Stimulated activated CD8-positive, alpha-beta memory T cell treated with anti-CD3 and anti-CD28 coated beads, Interleukin-4, amount 100 ng/mL, for 48 hours (primary cell): ENCODE measurements at places on chromosomes 6 and 20.

DNA sequence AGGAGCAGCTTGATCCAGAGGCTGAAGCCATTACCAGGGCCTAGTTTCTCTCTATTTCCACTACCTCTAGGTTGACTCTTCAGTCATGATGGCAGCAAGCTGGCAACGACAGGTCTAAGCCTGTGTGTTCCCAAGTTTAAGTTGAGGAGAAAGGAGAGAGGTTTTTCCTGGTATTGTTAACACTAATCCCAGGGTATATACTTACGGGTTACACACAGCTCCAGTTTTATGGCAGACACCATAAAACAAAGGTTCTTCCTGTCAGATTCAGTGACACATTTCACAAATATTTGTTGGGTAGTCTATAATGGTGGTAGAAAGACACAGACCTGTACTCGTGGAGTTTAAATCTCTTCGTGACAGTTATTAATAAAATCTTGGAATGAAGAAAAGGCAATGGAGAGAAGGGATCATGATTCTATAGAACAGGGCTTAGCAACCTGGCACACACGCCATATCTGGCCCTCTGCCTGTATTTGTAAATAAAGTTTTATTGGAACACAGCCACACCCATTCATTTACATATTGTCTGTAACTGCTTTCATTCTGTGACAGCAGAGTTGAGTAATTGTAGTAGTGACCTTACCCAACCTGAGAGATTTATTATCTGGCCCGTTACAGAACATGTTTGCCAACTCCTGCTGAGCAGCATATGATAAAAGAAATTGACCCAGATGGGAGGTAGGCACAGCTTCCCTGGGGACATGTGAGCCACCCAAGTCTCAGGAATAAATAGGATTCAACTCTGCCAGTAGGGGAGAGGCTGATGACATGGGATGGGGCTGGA, 323.3 kb downstream of the CDH4 start:
- no peak for DNase-seq

GRCh38 chr6:13539572-13539971, 34.8 kb upstream of the SIRT5 start:
- DNase-seq: no peak

DNA sequence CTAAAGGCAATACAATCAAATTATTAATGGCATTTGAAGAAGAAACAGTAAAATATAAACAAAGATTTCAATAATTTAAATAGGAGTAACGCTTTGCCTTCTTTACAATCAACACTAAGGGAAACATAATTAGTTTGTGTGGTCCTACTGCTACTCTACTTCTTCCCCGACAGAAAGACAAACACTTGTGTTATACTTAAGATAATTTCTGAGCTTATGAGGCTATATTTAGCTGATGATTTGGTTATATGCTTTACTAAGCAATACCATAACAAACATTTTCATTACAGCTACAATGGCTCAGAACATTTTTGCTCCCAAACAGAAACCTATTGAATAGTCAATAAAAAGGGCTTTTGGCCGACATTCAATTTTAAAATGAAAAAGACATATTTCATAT, 1217.2 kb upstream of the GJE1 start:
- no peak for DNase-seq

DNA sequence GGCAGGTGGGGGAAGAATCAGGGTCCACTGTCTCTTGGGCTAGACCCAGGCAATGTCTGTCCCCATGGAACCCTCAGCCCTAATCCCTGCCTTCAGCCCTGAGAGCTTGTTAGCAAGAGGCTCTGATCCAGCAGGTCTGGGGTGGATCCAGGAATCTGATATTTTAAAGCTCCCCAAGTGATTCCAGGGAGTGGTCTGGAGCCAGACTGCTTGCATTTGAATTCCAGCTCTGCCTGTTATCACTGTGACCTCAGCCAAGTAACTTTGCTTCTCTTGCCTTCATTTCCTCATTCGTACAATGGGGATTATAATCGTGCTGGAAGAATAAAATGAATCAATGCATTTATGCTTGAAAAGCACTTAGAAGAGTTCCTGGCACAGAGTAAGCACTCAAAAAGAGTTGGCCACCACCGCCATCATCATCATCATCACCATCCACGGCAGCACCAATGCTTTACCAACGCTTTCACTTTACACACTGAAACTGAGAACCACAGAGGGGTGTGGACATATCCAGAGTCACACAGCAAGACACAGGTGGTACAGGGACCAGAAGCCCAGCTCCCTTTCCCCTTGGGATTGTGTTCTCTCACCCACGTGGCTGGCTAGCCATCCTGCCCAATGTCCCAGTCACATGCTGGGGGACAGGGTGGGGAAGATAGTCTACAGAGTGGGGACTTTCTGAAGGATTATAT, 75.7 kb upstream of the RALY start:
- no peak for DNase-seq

DNA sequence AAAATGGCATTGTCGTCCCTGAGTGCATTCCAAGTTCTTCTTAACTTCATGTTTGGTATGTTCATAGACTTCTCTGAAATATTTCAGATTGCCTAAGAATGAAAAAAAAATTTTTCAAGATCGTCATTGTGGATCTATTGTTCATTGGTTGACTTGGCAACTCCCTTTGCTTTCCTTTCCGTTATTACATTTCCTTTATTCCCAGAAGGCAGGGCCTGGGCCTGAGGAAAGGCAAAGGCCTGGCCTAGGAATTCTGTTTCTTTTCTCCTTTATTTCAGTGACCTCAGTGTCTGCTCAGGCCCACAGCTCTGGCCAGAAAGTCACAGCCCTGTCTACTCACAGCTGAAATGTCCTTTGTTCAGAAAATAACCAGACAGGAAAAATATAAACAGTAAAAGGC, 401.6 kb upstream of the PLCB4 start:
- no peak for DNase-seq

DNA sequence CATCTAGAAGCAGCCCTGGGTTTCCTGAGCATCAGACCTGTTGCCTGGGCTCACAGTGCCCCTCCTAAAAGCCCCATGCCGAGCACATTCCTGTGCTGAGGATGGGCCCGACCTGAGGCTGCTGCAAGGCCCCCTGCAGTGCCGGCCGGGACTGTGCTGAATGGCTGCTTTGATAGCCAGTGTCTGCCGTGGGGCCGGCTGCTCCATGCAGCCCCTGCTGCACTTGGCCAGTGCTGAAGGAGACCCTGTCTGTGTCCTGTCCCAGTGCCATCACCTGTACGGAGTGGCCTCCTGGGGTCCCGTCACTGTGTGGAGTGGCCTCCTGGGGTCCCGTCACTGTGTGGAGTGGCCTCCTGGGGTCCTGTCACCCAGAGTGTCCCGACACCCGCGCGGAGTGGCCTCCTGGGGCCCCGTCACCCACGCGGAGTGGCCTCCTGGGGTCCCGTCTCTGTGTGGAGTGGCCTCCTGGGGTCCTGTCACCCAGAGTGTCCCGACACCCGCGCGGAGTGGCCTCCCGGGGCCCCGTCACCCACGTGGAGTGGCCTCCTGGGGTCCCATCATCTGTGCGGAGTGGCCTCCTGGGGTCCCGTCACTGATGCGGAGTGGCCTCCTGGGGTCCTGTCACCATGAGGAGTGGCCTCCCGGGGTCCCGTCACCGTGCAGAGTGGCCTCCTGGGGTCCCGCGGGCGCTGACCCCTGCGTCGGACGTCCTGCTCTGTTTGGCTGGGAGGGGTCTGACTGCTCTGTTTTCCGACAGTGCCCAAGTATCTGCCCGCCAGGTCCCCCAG, 7.0 kb downstream of the COL9A3 start:
- DNase-seq: no peak

DNA sequence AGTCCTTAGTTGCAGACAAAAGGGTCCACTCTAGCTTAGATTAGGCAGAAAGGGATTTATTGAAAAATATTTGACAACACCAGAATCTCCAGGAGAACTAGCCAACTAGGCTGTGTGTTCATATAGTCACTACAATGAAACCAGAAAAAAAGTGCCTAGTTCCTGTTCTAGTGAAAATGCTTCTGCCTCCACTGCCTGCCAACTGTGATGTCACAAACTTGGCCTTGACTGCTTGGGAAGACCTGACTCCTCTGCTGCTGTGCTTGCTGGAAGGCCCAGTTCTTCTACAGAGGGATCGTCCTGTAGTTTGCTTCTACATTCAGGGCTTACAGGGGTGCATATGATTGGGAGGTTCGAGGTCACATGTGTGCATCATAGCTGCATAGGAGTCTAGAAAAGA, 40.3 kb upstream of the XRN2 start:
- no peak for DNase-seq

DNA sequence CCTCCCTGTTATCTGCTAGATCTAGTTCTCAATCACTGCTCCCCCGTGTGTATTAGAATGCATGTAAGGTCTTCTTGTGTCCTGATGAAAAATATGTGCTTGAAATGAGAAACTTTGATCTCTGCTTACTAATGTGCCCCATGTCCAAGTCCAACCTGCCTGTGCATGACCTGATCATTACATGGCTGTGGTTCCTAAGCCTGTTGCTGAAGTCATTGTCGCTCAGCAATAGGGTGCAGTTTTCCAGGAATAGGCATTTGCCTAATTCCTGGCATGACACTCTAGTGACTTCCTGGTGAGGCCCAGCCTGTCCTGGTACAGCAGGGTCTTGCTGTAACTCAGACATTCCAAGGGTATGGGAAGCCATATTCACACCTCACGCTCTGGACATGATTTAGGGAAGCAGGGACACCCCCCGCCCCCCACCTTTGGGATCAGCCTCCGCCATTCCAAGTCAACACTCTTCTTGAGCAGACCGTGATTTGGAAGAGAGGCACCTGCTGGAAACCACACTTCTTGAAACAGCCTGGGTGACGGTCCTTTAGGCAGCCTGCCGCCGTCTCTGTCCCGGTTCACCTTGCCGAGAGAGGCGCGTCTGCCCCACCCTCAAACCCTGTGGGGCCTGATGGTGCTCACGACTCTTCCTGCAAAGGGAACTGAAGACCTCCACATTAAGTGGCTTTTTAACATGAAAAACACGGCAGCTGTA, 73.4 kb downstream of the PTPN1 start:
- DNase-seq: no peak

GRCh38 chr20:24684421-24684871, 215.0 kb downstream of the SYNDIG1 start:
- DNase-seq: no peak

- DNase-seq: no peak
Measured at GRCh38 chr6:106027758-106028157, 58.4 kb upstream of the PRDM1 start.

DNA sequence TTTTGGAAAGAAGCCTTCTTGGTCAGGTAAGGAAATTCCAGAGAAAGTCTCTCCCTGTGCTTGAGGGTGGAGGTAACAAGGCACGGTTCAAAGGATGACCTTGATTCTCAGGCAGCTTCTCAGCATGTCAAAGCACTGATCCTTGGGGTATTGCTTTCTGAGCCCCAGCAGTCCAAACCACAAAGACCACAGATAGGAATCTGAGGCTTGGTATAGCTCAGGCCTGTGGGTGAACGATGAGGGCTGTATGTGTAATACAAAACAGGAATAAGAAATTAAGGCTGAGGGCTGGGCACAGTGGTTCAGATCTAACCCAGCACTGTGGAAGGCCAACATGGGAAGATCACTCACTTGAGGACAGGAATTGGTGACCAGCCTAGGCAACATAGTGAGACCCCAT, 70.2 kb upstream of the SLC22A1 start:
- DNase-seq: no peak

- no peak for DNase-seq
Measured at GRCh38 chr20:17457588-17458190, 73.5 kb downstream of the BFSP1 start.

DNA sequence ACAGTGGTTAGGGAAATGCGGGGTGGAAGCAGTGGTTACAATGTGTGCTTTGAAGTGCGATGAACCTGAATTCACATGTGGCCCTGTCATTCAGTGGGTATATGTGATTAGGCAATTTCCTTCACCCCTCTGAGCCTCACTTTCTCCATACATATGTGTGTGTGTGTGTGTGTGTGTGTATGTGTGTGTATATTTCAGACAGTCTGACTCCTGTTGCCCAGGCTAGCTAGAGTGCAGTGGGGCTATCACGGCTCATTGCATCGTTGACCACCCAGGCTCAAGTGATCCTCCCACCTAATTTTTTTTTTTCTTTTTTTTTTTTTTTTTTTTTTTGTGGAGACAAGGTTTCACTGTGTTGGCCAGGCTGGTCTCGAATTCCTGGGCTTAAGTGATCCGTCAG, 6.3 kb downstream of the PPP1R14C start:
- DNase-seq: no peak

- no peak for DNase-seq
Measured at GRCh38 chr6:82006027-82006738, 241.4 kb downstream of the IBTK start.

DNA sequence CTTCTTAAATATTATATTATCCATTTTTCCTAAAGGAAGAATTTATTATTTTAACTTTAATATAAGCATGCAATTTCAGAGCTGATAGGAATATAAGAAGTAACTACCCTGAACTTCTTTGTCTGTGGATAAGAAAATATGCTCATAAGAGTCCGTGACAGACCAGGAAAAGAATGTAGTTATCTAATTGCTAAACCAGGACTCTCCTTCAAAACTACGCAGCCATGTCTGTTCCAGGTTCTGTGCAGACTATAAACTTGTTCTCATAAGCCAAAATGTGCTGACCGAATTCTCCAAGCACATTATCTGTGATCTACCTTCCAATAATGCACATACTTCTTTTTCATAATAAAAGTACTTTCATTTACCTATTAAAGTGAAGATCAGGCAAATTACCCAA, 116.5 kb downstream of the TRDN start:
- DNase-seq: no peak

- DNase-seq: no peak
Measured at GRCh38 chr6:153947808-153948447, 91.1 kb upstream of the OPRM1 start.

- DNase-seq: no peak
Measured at GRCh38 chr20:44641325-44641724, 10.2 kb downstream of the ADA start.

DNA sequence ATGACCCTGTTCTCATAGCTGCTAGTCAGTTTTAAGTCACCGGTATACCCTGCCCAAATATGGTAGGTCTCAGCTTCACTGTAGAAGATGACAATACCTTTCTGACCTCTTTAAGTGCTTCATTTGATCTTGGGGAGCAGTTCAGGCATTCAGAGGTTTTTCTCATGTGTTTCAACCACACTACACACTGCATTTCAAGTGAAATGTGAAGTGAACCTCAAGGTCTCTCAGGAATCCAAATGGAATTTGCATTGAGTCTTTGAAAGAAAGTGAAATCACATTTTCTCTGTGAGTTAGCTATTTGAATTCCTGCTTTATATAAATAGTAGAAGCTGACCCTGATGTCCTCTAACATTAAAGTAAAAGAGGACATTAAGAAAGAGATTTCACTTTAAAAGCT, 461.6 kb downstream of the ADGRB3 start:
- no peak for DNase-seq
